ENCODE measurements at places on chromosomes 13 and 19.

DNA sequence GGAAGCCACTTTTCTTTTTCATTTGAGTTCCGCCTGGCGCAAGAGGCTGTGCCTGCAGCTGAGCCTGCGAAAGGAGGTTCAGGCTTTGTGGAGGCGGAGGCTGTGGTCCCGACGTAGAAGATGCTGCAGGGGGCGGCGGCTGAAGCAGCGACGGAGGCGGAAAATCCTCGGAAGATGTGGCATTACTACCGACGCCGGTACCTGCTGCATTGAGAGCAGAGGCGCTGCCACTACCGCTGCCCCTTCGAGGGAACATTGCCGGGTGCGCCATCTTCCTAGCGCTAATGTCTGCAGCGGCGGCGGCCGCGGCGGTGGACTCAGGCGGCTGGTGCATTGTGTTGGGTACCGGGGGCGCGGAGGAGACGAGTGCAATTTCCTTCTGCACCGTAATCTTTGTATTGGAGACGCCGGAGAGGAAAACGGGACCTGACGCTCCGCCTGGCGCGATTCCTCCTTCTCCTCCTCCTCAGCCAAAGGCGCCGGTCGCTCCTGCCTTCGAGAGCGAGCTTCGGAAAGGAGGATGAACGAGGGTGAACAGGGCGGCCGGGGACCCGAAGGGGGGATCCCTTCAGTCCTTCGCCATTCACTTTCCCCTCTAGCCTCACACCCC is at the start of gene TSC22D1:
Gene TSC22D1 (minus strand): TSS at position 590 of the 610 bp plus-strand sequence. CDS start 256 bp downstream, at position 334.
- DNase-seq: peak; percentile 33

- no peak for DNase-seq
Measured at GRCh38 chr13:37277007-37277406, 171.5 kb upstream of the CSNK1A1L start.

DNA sequence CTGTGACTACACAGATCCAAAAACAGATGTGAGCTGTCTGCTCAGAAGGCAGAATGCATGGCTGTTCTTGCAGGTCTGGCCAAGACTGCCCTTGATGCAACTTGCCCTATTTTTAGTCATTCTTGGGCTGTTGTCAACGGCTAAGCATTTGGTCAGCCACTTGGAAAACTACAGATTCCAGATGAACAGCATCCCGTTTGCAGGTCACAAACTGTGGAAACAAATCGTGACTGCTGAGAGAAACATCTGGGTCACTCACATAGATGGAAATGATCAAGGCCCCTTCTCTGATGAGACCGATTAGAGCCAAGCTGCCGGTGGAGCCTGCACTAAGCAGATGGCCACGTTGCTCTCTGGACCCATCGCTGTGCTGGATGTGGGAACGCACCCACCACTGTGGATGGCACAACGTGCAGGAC is 15.4 kb upstream of the METTL21C start:
- DNase-seq: no peak

DNA sequence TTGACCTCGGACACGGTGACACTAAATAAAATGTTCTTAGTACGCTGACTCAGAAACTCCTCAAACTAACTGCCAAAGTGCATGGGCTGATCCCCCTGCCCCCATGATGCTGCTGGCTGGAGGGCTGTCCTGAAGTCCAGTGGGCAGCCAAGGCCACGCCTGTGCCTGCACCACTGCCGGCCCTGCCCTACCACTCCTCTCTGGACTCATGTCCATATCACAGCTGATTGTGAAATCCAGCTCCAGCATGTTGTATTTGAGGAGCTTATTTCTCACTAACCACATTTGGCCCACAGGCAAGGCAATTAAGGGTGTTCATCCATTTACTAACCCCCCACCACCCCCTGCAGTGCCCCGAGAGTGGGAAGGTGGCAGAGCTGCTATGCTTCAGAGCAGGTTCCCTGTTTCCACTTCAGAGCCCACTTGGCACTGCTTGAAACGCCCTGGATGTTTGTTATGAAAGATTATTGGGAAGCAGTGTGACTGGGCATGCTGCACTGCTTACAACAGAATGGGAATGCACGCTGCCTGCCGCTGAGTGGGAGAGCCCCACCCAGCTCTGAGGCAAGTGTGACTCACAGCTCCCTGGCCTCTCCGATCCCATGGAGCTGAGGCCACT is 114.0 kb downstream of the UQCRFS1 start:
- no peak for DNase-seq

All from stimulated activated CD4-positive, alpha-beta T cell treated with anti-CD3 and anti-CD28 coated beads, TNF-alpha, amount 100 ng/mL, for 48 hours (primary cell).